NCI-H1930 (cell line): ENCODE measurements at places on chromosomes 6 and 20.

DNA sequence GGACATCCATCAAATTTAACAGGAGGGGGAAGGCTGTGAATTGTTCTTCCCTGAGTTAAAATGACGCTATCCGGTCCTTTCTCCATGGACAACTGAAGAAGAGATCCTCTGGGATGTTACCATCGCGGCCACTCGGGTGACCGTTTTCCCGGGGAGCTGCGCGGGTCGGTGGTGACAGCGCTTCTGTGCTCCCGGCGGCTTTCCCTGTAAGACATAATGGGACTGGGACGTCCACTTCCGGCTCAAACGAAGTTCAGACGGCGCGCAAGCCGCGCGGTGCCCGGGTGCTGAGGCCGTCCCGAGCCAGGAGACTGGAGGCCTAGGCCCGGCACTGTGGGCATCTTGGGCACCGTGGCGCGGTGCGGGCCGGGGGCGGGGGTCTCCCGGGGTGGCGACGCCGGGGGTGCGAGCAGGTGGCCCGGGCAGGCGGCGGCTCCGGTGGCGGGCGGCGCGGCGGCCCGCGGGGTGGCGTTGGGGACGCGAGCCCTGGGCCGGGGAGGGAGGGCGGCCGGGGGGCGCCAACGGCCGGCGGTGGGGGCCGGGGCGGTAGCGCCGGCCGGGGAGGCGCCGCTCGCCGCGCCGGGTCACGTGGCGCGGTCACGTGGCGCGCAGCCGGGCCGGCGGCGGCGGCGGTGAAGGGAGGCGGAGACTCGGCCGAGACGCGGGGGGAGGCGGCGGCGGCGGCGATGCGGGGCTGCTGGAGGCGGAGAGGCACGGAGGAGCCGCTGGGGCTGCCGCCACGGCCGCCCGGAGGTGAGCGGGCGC lies 63.6 kb downstream of the GTF2H5 start:
- DNase-seq, result peak; percentile 63

DNA sequence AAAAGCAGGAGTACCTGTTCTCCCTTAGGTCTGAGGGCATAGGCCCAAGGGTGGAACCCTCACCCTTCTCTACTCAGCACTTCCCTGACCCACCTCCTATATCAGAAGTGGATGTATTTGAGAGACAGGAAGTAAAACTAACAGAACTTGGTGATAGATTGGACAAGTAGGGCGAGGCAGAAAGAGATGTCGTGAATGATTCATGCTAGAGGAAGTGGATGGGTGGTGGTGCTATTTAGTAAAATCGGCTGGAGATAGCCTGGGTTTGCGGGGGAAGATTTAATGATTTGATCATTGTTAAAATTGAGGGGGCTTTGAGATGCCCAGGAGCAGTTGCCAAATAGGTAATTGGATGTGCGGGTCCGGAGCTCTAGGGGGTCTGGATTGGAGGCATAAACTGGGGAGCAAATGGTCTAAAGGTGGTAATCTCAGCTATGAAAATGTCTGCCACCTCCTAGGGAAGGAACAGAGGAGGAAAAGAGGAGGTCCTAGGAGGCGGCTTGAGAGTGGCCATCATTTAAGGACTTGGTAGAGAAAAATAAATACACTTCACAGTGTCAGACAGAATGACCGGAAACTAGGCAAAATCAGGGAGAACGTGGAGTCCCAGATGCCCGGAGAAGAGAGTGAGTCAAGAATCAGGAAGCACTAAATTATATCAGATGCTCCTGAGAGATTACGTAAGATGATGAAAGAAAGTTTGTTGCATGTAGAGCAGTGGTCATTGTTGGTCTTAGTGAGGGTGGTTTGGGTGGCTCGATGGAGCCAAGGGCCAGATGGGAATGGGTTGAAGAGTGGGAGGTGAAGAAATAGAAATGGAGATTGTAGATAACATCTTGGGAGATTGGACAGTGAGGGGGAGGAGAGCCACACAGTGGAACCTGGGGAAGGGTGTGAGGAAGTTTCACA lies 142.0 kb downstream of the CEP57L1 start:
- DNase-seq, result no peak

GRCh38 chr20:32670773-32671455 lies 2.8 kb downstream of the C20orf203 start:
- DNase-seq, result no peak

- DNase-seq, result no peak
Observed at GRCh38 chr6:170210026-170210390, 80.9 kb downstream of the DLL1 start.

GRCh38 chr20:54494303-54495006 lies 19.1 kb downstream of the DOK5 start:
- no peak for DNase-seq

GRCh38 chr6:156423829-156424228 lies 353.3 kb upstream of the ARID1B start:
- DNase-seq, result no peak

DNA sequence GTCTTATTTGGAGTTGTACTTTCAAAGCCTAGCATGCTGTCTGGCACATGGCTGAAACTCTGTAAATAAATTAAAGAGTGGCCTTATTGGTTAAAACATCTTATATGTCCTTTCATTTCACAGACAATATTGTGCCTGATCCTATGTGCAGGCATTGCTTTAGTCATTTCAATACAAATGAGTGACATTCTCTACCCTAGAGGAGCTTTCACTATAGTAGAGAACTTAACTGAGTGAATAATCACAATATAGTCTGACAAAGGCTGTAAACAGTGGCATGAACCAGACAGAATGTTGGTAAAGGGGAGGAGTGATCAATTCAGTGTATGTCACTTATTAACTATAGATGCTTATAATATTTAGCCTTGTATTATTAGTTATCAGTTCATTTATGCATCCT lies 481.8 kb downstream of the TFAP2B start:
- DNase-seq, result no peak

DNA sequence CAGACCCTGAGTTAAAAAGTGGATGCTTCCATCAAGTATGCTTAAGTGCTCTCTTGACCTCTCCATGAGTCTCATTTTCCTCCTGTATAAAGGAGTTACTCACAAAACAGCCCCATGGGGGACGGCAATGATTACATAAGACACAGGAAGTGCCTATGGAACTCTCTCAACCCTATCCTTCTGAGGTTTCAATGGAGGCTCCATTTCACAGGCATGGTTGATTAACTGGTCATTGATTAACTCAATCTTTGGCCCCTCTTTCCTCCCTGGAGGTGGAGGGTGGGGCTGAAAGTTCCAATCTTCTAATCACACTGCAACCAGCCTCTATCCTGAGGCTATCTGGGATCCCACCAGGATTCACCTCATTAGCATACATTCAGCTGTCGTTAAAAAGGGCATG lies 29.3 kb downstream of the CST8 start:
- DNase-seq, result no peak

- DNase-seq, result no peak
Observed at GRCh38 chr6:140178935-140179334, 804.5 kb upstream of the CITED2 start.

GRCh38 chr6:109491207-109491938 lies 8.4 kb upstream of the ZBTB24 start:
- no peak for DNase-seq

DNA sequence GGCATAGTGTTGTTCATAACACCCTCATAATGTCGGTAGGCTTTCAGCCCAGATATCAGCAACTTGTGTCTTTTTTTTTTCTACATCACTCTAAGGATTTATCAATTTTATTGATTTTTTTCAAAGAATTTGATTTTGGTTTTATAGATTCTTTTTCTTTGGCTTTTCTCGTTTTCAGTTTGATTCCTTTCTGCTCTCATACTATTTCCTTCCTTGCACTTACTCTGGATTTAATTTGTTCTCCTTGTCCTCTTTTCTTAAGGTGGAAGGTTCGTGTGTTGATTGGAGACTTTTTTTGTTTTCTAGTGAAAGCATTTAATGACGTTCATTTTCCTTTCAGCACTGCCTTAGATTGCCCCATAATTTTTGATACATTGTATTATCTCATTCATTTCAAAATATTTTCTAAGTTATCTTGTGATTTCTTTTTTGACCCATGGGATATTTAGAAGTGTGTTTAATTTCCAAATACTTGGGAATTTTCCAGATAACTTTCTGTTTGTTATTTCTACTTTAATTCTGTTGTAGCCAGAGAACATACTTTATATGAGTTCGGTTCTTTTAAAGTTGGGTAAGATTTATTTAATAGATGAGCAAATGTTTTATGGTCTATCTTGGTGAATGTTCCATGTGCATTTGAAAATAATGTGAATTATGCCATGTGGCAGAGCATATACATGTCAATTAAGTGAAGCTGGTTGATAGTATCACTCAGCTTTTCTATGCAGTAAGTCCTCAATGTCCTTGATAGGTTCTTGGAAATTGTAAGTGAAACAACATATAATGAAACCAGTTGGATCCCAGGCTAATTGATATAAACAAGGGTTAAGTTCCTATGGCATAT lies 62.8 kb downstream of the IRF4 start:
- DNase-seq, result no peak

DNA sequence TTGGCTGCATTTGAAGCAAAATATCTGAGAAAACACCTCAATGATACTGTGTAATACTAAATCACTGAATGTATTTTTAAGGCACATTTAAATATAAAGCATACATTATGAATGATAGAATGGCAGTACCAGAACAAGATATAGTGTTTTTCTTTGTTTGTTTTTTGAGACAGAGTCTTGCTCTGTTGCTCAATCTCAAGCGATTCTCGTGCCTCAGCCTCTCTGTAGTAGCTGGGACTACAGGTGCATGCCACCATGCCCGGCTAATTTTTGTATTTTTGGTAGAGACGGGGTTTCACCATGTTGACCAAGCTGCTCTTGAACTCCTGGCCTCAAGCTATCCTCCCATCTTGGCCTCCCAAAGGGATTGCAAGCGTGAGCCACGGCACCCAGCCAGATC lies 2.3 kb upstream of the BICRAL start:
- no peak for DNase-seq

DNA sequence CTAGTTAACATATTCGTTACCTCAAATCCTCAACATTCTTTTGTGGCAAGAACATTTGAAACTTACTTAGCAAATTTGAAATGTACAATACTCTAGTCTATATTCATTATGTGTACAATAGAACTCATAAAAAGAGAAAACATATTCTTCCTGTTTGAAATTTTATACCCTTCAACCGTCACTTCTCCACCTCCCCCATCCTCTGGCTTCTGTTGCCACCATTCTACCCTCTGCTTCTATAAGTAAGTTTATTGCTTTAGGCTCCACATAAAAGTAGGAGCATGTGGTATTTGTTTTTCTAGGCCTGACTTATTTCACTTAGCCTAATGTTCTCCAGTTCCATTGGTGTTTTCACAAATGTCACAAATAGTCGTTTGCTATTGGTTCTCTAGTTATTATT lies 205.3 kb downstream of the TENT5A start:
- DNase-seq, result no peak

GRCh38 chr6:42915732-42916131 lies at the start of gene PTCRA:
Gene PTCRA, plus strand, starts transcription at chr6:42916053. Its CDS starts 17 bp downstream, at chr6:42916070.
- no peak for DNase-seq

GRCh38 chr6:7134999-7135745 lies 27.4 kb downstream of the RREB1 start:
- no peak for DNase-seq

DNA sequence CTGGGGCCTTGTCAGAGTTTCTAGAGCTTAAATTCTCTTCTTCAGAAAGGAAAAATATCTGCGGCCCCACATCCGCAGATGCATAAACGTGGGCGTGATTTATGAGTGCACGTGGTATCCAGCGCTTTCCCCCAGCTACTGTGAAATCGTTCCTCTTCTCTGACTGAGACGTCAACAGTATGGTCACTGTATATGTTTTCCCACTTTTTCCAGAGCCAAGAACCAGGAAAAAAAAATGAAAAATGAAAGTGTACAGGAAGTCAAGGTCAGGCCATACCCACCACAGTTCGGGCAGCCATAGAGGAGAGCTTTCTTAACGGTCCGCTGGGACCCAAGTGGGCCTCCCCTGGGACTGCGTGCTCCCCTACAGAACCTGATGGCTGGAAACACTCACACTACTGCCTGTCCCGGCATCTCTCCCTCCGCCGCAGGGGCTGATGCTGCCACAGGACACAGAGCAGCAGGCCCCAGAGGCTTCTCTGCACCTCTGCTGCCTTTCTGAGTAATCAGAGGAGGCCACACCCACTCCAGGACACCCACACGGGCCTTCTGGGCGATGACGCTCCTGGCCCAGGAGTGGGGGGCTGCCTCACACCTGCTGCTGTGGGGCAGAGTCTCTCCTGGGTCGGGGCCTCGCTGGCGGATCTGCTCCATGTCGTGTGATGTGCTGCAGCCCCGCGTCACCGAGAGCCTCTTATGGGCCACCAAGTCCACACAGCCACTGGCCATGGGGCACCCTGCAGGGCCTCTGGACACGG lies 16.4 kb upstream of the STX16 start:
- DNase-seq, result no peak

GRCh38 chr6:45923831-45924391 lies 91.7 kb downstream of the CLIC5 start:
- DNase-seq, result no peak

DNA sequence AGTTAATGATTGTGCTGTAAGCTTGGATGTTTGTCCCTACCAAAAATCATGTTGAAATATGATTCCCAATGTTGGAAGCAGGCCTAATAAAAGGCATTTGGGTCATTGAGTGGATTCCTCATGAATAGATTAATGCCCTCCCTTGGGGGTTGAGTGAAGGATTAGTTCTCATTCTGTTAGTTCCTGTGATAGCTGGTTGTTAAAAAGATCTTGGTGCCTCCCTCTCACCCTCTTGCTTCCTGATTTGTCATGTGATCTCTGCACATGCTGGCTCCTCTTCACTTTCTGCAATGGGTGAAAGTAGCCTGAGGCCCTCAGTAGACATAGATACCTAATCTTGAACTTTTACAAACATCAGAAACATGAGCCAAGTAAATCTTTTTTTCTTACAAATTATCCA lies 115.6 kb upstream of the HCRTR2 start:
- no peak for DNase-seq

- no peak for DNase-seq
Observed at GRCh38 chr6:13689511-13690256, 22.0 kb downstream of the RANBP9 start.

DNA sequence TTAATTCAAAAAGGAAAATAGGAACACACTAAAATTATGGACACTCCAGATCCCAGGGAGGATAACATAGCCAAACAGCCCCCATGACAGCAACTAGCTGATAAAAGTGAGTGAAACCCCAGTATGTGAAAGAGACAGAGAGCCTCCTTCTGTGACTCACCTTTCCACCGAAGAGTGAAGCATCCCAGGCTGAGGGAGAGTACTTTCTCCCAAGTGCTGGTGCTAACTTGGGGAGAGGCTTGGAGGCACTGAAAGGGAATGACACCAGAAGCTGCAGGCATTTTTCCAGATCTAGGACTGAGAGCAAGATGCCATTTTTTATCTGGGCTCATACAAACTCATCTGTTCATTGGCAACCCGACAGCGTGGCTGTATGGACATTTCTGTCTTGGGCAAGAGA lies 339.8 kb downstream of the HTR1B start:
- no peak for DNase-seq

- no peak for DNase-seq
Observed at GRCh38 chr6:21734204-21734603, 140.7 kb downstream of the SOX4 start.

DNA sequence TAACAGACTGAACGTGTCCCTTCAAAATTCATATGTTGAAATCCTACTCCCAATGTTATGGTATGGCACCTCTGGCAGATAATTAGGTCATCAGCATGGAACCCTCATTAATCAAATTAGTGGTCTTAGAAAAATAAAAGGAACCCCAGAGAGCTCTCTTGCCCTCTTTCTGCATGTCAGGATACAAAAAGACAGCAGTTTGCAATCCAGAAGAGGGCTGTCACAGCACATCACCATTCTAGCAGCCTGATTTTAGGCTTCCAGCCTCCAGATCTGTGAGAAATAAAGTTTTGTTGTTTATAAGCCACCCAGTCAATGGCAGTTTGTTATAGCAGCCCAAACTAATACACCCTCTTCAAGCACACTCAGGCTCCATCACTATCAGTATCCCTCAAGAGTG lies 292.9 kb downstream of the TRDN start:
- DNase-seq, result no peak
